Iris pigment epithelial cell (primary cell): ENCODE measurements at places on chromosomes 6 and 20.

DNA sequence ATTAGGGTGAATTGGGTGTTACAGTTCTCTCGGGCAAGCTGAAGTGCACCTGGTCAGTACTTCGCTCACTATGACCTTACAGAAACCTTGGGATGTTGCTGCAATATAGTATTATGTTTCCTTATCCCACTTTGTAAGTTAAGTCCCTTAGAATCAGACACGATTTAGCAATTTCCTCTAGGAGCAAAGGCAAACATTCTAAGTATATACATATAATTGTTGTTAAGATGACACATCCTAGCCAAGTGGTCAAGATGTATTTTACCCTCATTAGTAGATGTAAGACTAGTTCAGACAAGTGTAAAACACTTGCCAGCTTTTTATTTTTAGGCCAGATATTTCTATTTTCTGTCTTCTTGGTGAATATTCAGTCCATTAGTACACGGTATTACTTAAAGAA lies 31.1 kb upstream of the RGS17 start:
- DNase-seq = peak; percentile 72

DNA sequence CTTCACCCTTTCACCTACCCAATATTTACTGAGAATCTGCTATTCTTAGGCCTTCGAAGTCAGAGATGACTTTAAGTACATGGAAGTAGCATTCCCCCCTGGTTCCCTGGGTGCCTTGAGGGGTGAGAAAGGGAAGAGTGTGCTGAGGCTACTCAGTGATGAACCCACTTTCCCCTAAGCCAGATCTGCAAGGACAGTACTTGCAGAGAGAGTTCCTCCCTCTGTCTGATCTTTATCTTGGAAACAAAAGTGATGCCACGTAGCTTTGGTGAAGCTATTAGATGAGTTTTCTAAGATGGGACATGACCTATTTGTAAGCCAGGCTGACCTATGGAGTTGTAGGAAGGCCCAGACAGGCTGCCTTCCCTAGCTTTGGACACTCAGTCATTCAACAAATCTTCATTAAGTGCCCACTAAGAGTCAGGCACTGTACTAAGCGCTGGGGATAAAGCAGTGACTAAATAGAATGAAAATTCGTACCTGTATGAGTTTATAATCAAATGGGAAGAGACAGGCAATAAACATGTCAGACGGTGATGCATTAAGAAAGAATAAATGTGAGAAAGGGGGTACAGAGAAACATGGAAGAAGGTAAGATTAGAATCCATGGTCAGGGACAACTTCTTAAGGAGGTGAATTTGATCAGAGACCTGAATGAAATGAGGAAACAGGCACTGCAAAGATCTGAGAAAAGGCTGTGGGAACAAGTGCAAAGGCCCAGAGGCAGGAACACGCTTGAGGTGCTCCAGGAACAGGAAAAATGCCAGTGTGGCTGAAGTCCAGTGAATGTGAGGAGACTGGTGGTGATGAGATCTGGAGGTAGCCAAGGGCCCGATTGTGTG lies 42.2 kb downstream of the BCL2L1 start:
- no peak for DNase-seq

DNA sequence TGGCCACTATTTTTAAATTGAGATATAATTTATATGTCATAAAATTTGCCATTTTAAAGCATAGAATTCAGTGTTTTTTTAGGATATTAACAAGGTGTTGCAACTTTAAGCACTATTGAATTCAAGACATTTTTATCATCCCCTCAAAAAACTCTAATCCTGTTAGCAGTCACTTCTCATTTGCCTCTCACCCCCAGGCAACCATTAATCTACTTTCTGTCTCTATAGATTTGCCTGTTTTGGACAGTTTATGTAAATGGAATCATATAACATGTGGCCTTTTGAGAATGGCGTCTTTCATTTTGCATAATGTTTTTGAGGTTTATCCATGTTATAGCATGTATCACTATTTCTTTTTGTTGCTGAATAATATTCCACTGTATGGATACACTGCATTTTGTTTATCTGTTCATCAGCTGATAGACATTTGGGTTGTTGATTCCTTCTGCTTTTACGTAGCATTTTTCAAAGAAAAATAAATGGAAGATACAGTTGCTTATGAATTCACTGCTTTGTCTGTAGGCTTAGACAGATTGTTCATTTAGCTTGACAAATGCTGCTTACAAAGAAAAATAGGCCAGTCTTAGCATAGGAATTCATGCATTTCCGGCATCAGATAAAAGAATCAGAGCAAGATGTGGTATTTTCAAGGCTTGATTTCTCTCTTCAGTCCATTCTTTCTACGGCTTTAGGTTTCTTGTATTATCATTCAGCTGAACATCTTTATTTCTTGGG lies 52.9 kb downstream of the STK4 start:
- peak; percentile 45 for DNase-seq

- no peak for DNase-seq
Measured at GRCh38 chr20:768426-768978, at the start of gene SLC52A3. SLC52A3 (minus strand) TSS chr20:768500; CDS start chr20:765774, 2,726 bp downstream.

- DNase-seq = peak; percentile 88
Measured at GRCh38 chr6:135522965-135523692, 25.6 kb upstream of the AHI1 start.

GRCh38 chr6:129494099-129494498 lies 215.9 kb downstream of the ARHGAP18 start:
- DNase-seq = peak; percentile 54

DNA sequence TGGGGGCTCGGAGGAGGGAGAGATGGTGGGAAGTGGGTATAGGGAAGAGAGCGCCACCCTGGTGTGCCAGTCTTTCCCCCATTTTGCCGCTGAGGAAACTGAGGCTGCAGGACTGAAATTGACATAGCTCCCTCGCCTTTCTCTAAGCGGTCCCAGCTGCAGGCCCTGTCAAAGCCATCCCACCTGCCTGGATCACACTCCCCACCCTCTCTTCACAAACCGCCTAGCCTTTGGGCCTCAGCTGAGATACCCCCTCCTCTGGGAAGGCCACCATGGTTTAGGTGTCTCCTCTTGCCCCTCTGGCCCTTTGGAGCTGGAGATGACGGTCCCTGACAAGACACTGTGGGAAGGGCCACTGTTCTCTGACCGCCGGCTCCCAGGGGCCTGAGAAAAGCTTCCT lies 16.9 kb downstream of the SRC start:
- no peak for DNase-seq

DNA sequence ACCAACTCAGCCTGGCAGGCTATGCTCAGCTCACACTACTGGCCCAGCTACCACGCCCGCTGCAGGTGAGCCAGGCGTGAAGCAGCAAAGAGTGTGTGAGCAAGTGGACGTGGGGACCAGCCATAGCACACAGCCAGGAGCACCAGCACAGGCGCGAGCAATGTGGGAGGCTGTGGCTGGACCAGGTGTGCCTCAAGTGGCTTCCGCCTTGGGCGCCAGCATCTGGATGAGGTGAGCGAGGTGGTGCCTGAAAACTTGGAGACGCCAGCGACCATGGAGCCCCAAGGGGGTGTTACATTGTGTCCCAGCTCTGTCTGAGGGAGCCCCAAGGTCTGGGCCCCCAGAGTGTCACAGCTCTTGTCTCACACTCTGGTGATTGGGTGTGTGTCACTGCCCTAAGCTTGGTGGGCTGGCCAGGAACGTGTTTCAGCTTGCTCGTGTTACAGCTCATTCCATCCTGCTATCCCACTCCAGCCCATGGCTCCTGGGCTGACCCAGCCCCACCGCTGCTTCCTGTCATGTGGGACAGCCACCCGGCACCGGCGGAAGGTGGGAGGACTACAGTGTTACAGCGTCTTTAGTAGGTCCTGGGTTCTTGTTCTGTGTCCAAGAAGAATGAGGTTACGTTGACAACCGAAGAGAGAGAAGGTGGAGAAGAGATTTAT lies 508.0 kb upstream of the MMS22L start:
- no peak for DNase-seq

GRCh38 chr6:489001-489400 lies 97.4 kb downstream of the IRF4 start:
- DNase-seq = no peak
